ENCODE measurements at places on chromosomes 6 and 20.
A peak's percentile ranks its signal among the peaks of the same experiment; 100 is the strongest.

GRCh38 chr20:63290677-63291472, 2.1 kb upstream of the COL20A1 start:
- DNase-seq = peak; percentile 66

DNA sequence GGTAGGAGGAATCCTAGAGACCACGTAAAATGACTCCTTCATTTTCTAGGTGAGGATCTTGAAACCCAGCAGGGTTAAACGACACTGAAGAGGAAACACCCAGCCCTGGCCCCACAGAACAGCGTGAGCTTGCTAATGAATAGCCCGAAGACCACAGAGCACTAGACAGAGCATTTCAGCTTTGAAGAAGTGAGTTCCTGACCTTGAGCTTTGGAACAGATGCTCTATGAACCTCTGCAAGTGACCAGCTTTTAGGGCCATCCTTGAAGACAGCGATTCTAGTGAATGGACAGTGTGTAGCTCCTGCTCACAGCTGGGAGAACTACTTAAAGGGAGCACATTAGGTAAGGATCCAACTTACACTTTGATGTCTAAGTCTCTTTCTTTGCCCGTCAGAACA, 74.0 kb upstream of the FRMD1 start:
- no peak for DNase-seq

DNA sequence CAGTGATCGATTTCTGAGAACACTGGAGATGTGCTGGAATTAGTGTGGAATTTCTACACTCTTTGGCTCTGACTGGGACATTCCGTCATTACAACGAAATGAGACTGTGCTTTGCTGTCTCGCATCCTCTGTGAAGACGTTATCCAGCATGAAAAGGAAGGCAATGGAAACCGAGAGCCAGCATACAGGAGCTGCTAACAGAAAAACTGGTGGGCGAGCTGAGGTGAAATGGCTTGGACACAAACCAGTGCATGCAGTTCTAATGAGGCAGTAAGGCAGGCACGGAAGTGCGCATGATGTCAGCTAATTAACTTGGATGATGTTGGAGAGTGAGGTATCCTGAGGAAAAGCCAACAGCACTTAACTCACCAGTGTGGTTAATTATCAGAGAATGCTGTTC, 202.8 kb upstream of the AGPAT4 start:
- no peak for DNase-seq

- DNase-seq = no peak
These were observed 161.3 kb downstream of the SOX4 start for GRCh38 chr6:21754891-21755290.

- DNase-seq = no peak
These were observed 5.6 kb upstream of the CCDC170 start for GRCh38 chr6:151488226-151488625.

DNA sequence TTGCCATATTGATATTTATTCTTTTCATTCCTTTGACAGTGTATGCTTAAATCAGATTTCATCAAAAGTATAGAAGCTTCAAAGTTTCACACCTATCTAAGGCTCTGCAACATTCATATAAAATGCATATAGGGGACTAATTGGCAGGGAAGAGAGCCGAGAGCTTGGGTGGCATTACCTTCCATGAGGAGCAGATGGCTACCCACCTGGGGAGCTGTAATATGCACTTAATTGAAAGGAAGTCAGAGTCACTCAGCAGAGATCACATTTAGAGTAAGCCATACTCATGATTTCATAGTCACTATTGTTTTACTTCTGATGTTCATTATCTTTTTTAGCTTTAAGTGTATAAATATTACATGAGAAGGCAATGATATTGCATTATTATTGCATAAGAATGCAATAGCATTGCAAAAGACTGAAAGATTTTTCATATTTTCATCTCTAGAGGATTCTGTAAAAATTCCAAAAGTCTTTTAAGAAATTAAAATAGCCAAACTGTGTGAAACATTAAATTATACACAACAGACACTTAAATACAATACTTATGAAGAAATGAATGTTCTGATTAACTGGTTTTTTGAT, 1305.2 kb downstream of the EPHA7 start:
- no peak for DNase-seq

- no peak for DNase-seq
These were observed 167.4 kb upstream of the LRFN2 start for GRCh38 chr6:40754461-40755045.

GRCh38 chr6:128511506-128511905, 8.9 kb downstream of the PTPRK start:
- DNase-seq = no peak

DNA sequence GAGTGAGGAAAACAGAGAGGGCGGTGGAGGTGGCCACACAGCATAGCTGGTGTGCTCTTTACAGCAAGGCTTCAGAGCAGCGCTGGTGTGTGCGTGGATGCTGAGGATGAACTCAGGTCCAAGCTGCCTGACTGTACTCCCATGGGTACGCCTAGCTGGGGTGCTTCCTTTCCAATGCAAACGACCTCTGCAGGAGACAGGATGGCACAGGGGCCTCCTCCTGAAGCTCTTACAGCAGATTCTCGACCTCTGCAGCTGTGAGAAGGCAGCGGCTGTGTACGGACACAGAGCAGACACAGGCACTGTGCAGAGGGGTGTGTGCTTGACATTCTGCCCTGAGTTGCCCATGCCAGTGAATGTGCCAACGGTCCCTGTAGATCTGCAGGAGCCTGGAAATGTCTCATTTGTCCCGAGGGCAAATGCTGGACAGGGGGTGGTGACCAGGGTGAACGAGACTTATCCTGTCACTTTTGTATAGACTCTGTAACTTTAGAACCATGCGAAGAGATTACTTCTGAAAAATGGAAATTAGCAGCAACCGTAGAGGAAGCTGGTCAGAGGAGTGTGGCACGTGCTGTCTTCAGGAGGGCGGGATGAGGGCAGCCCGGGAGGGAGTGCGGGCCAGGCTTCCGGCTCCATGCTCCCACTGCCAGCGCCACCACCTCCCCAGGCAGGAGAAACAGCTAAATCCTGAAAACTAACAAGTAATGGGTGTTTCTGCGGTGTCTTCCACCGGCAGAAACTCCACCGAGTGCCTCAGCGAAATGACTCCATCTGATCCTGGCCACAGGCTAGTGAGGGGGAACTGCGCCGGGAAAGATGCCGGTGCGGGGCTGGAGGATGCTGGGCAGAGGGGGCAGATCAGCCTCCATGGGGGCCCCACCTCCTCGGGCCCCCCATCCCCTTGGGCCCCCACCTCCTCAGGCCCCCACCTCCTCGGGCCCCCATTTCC, 120.9 kb upstream of the RPS6KA2 start:
- DNase-seq = no peak

DNA sequence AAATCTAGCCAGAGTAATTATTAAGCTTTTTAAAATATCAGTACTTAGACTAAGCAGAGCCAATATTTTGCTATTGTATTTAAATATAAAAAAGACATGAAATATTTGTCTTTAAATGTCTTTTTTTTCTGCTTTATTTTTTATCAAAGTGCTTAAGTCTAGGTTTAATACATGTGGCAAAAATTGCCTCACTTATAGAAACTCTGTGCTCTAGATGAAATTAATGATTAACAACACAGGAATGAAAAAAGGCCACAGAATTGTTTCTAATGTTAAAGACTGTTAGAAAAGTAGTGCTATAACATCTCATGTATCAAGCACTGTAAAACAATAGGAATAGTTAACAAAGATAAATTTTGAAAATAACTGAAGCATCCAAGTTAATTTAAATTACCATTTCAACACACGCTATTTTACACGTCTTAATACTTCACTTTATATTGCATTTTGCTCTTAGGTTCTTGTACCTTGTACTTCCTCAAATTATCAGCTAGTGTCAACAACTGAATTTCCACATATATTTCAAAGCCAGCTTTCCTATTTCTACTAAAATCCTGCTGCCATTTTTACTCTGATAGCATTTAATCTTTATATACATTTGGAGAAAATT, 1515.1 kb downstream of the HACE1 start:
- no peak for DNase-seq

- DNase-seq = no peak
These were observed 127.2 kb downstream of the MTHFD1L start for GRCh38 chr6:150992703-150993102.
